ENCODE measurements at places on chromosomes 12 and 14. TPM values are rescaled to one million over a fixed set of nuclear protein-coding genes. Genes with fewer than 3 reads are reported as not detected.

- DNase-seq = peak; percentile 64
These were observed 295.9 kb upstream of the ATP2B1 start for GRCh38 chr12:90004319-90005074.

DNA sequence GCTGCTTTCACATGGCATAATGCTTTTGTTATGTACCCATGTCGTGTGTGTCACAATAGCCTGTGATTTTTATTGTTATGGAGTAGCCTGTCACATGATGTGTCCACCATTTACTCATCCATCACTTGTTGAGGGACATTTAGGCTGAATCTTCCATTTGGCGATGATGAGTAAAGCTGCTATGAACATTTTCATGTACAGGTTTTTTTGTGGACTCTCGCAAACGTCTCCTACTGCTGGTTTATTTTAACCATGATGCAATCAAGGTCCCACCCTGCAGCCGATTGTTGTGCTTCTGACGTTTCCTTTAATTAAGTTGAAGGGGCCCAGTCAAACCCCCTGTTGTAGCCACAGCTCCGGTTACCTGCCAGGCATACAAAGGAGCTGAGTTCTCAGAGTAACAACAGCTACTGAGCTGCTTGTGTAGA is 63.2 kb downstream of the ZNF664 start:
- no peak for DNase-seq

DNA sequence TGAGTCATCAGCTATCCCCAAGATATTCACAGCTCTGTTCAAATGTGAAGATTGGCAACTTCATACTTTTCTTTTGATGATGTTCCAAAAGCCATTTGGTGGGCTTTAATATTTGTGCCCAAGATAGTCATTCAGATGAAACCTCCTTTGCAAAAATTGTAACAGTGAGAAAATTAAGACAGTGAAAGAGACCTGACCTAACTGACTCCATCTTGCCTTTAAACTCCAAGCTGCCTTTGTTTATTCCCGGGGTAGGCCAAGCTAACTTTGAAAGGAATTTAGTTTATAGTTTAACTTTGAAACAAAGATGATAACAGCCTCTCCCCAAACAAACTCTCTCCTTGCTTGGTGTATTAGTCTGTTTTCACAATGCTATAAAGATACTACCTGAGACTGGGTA is 221.1 kb downstream of the KTN1 start:
- DNase-seq = no peak

DNA sequence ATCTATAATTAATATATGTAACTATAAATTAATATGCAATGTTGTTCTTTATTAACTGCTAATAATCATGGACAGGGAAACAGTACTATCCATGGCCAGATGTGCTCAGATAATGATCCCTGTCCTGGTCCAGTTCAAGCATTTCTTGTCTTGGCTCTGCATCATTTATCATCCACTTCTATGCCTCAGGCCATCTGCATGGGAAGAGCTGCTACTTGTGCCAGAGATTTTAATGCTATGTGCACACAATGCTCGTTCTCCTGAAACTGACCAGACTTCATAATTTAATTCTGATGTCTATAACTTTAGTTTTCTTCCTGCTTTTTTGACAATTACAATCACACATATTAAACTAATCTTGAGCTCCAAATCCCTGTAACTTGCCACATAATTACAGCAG is 11.2 kb upstream of the TMX1 start:
- DNase-seq = no peak

DNA sequence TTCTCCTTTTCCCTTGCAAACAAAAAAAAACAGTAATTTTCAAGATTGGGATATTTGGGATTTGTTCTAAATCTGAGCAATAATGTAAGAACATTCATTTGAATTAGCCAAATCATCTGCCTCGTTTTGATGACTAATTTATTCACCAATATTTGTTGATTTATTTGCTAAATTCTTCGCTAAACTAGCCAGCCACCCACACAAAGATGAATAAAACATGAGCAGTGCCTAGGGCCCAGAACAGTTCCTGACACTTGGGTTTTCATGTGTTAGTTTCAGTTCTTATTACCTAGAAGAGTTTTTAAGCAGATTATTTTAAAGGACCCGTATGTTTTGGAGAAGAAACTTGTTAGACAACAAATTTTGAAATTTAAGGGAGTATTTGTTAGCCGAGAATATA is 1.4 kb downstream of the ETNK1 start:
- DNase-seq = peak; percentile 43

DNA sequence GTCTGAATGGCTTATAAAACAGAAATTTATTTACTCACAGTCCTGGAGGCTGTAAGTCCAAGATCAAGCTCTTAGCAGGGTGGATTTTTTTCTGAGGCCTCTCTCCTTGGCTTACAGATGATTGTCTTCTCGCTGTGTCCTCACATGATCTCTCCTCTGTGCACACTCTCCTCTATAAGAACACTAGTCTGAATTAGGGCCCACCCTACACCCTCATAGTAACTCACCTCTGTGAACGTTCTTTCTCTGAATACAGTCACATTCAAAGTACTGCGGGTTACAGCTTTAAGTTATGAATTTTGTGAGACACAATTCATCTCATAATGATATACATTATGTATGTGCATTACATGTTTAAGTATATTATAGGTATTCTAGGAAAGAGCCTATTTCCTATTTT is 135.7 kb upstream of the ATXN7L3B start:
- DNase-seq = no peak

DNA sequence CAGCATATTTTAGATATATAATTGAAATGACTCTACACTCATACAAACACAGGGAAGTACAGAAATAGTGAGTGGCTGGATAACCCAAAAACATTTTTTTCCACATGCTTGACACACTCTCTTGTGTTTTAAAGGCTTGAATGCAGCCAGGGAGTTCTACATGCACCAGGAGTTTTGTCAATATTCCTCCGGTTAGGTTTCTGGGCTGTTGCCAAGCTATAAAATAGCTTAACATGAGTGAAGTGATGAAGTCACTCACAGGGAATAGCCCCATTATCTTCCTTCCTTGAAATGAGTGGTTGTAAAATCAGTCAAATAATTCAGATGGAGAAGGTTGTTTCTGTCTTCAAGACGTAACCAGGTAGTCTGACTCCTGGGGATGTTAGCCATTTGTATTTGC is 582.7 kb downstream of the SLC6A15 start:
- peak; percentile 85 for DNase-seq

DNA sequence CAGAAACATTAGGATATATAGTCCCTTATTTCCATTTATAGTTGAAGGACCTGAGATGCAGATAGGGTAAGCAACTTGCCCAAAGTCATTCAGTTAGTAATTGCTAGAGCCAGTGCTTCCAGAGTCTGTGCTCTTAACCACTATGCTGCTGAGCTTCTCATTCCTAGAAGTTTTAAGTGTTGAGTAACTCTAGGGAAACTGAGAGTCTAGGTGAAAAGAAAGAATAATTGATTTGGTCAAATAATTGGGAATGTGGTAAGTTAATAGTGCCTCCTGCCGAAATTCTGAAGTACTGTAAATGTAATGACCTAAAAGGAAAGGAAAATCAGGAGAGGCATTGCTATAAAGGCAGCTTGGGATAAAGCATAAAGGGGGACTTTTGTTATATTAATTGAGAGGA is 14.1 kb downstream of the PYROXD1 start:
- no peak for DNase-seq

- DNase-seq = no peak
These were observed 53.9 kb downstream of the TMEM260 start for GRCh38 chr14:56633544-56633943.

DNA sequence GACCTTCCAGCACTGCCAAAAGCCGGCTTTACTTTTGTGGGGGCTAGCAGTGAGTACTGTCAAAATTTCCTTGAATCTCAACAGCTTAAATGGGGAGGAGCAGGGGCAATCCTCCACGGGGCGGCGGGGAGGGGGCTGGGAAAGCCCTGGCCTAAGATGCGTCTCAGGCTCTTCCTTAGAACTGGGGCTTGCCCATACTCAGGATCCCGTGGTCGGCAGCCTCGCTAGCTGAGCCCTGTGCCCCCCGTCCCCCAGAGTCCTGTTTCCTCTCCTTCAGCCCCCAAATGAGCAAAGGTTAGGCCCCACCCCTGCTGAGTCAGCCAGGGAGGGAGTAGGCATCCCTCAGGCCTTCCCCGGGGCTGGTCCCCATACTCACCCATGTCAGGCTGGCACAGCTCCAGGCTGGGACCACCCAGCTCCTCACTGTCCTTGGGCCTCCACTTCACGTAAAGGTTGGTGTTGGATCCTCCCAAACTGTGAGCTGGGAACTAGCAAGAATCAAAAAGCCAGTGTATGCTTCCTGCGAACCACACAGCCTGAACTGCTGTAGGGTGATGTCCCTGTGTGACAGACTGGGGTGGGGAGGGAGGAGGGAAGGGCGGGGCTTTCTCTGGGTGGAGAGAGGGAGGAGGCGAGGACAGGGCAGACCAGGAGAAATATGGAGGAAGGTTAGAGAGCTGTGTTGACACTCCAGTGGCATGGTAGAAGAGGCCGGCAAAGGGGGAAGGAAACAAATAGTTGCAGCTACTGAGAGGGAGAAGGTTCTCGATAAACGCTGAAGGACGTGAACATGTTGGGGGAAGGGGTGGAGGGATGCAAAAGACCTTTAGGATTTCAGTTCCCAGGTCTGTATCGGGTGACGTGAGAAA is 5.9 kb upstream of the BAZ2A start:
- peak; percentile 90 for DNase-seq

GRCh38 chr12:51430196-51430895 is 5.7 kb downstream of the SLC4A8 start:
- no peak for DNase-seq

GRCh38 chr14:54220071-54220703 is 176.6 kb upstream of the CDKN3 start:
- DNase-seq = no peak

- no peak for DNase-seq
These were observed 422.6 kb downstream of the MDGA2 start for GRCh38 chr14:47252802-47253201.

GRCh38 chr12:41459111-41459905 is 271.2 kb downstream of the PDZRN4 start:
- DNase-seq = no peak

- DNase-seq = peak; percentile 34
These were observed 339.3 kb downstream of the BCL11B start for GRCh38 chr14:98932431-98933325.

DNA sequence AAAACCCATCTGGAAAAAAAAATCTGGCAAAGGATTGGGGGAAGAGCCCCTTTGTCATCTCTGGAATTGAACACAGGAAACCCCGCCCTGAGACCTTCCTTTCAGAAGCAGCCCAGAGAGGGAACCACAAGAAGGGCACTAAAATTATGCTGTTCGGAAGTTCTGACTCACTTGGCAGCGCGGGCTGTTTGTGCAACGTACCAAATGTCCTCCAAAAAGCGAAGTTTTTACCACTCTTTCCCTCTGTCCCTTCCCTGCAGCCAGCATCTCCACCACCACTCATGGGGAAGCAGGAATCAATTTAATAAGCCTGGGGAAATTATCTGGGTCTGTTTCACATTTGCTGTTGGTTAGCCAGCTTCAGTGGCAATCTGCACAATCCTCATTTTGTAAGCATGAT is 3.2 kb upstream of the SYNE3 start:
- no peak for DNase-seq

The TGFB3 gene
- 114 TPM for total RNA-seq

The ARMH4 gene
- 39.8 TPM for total RNA-seq

The SPIC gene
- total RNA-seq = not detected

The PRIMA1 gene
- 4.5 TPM for total RNA-seq

The TAS2R50 gene
- 10.9 TPM for total RNA-seq

The RHEBL1 gene
- 1.5 TPM for total RNA-seq

The COX8C gene
- not detected for total RNA-seq

The AMDHD1 gene
- 0.69 TPM for total RNA-seq

The BIN2 gene
- total RNA-seq = 7.2 TPM

The RGS6 gene
- 9.1 TPM for total RNA-seq

The HNF1A gene
- not detected for total RNA-seq

Measured in spinal cord (tissue), 10 donors.